Suppressor macrophage (primary cell): ENCODE measurements at places on chromosomes 11 and 22.

DNA sequence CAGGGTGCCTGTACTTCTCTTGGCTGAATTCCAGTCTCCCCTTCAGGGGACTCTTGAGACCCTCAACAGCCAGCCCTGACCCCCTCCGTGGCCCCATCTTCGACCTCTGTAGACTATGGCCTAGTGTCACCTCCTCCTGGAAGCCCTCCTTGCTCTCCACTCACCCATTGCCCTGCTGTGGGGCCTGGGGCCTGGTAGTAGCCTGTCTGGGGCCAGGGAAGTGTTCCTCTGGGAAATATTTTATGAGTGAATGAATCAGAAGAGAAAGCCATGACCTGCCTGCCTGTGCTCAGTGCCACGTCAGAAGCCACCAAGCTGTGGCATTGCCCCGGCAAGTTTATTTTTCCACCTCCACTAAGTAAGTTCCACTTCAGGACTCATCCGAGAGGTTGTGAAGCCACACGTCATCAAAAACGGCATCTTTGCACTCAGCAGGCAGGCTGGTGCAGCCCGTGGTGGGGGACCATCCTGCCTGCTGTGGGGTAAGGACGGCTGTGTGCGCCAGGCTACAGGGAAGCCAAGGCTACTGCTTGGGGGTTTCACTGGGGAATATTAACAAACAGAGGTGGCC lies 59.6 kb upstream of the PPARA start:
- no peak for DNase-seq

DNA sequence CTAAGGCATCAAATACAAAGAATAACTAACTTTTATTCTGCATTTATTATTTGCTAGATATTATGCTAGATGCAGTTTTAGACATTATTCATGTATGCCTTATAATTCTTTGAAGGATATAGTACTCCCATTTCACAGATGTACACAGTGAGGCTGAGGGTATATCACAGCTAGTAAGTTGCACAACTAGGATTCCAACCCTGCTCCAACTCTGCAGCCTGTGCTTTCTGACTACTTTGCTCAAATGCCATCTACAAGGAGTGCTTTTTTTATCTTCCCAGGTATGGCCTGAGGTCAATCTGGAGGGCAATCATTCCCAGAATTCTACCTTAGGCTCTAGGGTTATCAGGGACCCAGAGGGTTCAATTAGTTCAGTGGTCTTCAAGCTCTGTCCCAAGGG lies 28.4 kb downstream of the NUP160 start:
- no peak for DNase-seq

- DNase-seq, result no peak
These were observed 1422.9 kb downstream of the TBC1D22A start for GRCh38 chr22:48185071-48186055.

DNA sequence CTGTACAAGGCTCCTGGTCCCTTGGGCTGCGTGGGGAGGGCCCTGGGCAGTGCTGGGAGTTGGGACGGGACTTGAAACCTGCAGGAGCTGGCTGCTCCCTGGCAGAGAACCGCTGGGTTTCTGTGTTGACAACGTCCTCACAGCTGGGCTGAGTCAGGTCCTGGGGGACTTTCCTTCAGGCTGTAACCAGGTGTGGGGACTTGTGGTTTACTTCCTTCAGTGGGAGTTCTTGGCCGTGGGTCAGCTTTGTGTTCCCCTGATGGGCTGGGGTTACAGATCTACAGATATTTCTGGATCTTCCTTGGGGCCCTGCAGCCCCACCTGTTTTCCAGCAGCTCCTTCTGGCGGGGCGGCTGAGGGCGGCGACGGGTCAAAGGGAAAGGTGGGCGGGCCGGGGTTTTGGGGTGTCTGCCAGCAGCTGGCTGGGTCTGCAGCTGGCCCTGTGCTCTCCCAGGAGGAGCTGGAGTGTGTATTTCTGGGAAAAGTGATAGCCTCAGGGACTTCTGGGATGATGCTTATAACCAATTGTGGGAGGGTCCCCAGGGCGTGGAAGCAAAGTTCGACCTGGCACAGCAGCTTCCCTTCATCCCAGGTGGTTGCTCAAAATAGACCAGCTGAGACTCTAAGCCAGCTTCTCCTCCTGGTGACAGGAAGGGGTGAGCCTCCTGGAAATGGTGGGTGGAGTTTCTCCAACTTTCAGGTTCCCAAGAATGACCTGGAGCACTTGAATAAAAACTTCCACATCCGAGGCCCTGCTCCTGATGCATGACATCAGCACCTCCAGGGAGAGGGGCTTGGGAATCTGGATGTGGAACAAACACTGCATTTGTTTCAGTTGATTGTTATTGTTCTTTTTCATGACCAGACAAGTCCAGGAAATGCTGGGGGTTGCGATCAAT lies 19.1 kb downstream of the ST14 start:
- no peak for DNase-seq

GRCh38 chr11:9765320-9766101 lies 101.6 kb downstream of the SWAP70 start:
- DNase-seq, result no peak

GRCh38 chr22:35663371-35663770 lies 15.1 kb downstream of the APOL6 start:
- DNase-seq, result peak; percentile 43

DNA sequence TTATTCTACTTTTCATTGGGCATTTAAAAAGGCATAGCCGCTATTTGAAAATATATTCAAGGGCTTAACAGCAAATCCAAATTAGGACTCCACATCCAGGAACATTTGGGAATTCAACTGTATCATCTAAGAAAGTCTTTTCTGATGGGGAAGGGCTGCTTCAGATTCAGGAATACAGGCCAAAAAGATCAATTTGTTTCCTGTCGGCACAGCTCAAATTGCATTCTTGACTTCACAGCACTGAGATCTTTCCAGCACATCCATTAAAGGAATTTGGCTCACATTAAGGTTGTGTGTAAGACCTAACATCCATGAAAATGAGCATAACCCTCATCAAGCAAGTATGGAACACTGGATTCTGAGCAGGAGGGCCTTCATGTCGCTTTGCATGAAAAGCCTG lies 1169.5 kb upstream of the CCDC90B start:
- DNase-seq, result no peak

DNA sequence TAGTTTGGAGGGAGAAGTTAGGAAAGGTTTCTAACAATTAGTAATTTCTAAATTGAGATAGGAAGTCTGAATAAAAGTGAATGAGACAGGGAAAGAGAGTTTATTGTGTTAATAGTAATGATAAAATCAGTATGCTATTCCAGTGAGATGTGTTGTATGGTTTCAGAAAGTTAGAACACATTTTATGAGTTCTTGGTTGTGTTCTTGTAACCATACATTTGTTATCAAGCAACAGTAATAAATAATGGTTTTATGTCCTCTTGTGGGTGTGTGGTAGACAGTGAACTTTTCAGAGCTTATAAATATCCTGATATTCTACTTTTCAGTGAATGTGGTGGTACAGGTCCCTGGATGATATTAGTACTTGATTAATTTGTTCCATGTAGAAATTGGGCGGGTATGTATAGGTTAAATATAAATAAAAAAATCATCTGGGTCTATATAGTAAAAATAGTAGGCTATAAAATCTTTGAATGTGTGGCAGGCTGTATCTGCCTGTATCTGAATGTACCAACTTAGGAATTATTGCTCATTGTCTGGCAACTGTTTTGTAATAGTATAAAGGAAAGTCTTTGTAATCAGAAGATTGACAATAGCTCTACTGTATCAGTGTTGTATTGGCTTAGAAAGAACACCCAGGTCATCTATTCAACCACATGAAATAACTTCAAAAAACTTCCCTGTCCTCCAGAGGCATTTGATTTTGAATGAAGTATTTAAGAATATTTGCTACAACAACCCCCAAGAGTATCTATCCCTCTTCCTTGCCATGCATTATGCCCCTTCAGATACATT lies 54.8 kb downstream of the UVRAG start:
- no peak for DNase-seq

GRCh38 chr11:26286472-26287066 lies 45.4 kb upstream of the ANO3 start:
- DNase-seq, result no peak

GRCh38 chr22:44522526-44523170 lies 24.6 kb upstream of the RTL6 start:
- no peak for DNase-seq

GRCh38 chr11:134622458-134622857 lies 210.4 kb upstream of the B3GAT1 start:
- no peak for DNase-seq

- DNase-seq, result no peak
These were observed 39.2 kb downstream of the USP35 start for GRCh38 chr11:78227921-78228320.
